AG08395 (cell line): ENCODE measurements at places on chromosomes 12 and 14.
A peak's percentile ranks its signal among the peaks of the same experiment; 100 is the strongest.

DNA sequence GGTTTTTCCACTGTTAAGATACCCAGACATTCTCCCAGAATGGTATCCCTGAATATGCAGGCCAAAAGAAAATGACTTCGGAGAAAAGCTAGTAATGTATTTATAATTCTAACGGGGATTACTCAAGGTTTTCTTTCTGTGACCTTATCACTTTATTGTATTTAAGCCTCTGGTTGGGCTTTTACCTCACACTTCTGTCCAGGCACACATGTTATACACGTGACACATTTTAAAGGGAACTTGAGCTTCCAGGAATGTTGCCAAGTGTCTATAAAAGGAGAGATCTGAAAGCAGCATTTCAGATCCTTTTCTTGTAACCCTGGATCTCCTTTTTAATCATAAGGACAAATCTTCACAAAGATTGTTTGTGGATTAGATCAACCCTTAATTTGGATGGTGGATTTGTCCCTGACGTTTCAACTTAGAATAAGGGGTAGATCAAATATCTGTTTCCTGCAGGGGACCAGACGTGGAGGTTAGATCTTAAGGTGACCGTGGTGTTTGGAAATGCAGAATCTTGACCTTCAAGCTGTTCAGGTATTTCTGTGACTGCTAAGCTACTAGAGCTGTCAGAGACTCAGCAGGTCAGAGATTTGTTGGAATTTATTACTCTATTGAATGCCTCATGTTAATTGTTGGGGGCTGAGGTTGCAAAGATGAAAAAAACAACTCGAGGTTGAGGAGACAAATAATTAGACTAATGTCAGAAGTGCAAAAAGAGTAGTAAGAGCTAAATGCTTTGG, 1.5 kb downstream of the CIPC start:
- DNase-seq, result peak; percentile 46

- DNase-seq, result no peak
These were observed 592 bp upstream of the KCNK10 start for GRCh38 chr14:88323523-88324199.

DNA sequence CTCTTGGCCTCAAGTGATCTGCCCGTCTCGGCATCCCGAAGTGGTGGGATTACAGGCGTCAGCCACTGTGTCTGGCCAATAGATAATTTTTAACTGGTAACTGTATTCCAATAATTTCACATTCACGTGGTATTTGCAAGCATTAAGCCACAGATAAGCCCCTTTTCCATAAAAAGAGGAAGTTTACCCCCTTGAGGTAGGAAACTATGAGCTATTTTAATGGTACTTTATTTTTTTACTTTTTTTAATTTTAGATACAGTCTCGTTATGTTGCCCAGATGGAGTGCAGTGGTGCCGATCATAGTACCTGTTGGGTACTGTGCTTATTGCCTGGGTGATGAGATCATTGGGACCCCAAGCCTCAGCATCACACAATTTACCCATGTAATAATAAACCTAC, 42.9 kb upstream of the AP4S1 start:
- DNase-seq, result no peak

DNA sequence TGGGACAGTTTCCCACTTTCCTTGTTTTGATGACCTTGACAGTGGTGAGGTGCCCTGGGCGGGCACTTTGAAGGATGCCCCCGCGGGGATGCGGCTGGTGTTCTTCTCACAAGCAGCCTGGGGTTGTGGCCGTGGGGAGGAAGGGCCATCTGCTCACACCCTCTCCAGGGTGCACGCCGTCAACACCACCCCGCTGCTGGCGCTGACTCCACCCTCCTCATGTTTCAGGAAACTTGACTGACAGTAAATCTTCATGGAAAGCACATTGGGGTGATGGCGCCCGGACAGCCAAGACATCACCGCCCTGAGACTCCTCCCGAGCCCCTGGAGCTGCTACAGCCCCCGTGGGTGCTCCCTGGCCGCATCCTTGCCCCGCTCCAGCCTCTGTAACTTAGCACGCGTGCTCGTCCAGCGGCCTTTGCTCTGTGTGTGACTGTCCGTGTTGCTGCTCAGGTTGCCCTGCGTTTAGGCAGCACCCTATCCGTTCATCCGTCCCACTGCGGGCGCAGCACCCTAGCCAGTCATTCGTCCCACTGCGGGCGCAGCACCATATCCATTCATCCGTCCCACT, 150.2 kb upstream of the C14orf180 start:
- no peak for DNase-seq

- peak; percentile 14 for DNase-seq
These were observed 640 bp downstream of the ARMH4 start for GRCh38 chr14:58151133-58152013.

- no peak for DNase-seq
These were observed 883 bp upstream of the CDCA4 start for GRCh38 chr14:105021656-105022275.

DNA sequence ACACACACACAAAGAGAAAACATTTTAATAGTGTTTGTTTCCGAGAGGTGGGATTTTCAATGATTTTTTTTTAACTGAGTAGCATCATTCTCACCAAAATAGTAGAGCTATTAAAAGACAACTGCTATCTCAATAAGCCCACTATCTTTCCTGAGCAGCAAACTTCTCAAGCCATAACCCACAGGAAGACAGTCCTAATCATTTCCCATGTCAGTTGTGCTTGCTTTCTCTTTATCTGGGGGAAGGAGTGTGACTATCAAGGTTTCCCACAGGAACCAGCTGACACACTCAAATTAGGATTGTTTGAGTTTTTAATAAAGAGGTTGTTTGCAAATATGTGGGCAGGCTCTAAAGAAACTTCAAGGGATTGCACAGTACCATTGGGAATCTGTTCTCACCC, 4.9 kb upstream of the MAX start:
- DNase-seq, result no peak

DNA sequence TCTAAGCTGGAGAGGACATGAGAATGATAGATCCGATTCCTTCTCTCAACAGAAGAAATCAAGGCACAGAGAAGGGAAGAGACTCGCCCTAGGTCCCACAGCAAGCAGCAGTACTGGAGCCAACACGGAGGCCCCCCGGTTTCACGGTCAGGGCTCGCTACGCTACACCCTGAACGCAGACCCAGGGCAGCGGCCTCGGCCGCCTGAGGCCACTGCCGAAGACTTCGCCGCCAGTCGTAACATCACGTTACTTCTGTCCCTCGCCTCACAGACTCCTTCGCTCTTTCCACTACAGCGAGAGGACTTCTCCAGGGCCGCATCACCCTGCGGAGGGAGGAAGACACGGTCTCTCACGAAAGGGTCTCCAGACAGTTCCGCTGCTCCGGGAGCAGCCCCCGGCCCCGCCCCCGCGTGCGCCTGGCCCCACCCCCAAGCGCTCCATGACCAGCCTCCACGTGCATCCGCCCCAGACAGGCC, 411 bp upstream of the DCAF4 start:
- no peak for DNase-seq

- DNase-seq, result peak; percentile 63
These were observed 168.0 kb downstream of the TMTC3 start for GRCh38 chr12:88310069-88310468.

- DNase-seq, result no peak
These were observed 67.2 kb upstream of the SYT1 start for GRCh38 chr12:78797196-78797931.

GRCh38 chr12:120010661-120011230, 21.7 kb downstream of the BICDL1 start:
- no peak for DNase-seq

GRCh38 chr12:6234906-6235305, 34.7 kb downstream of the CD9 start:
- no peak for DNase-seq

- no peak for DNase-seq
These were observed 203.7 kb upstream of the OTX2 start for GRCh38 chr14:57013987-57014386.
